ENCODE measurements at places on chromosomes 2 and 18.
A peak's percentile ranks its signal among the peaks of the same experiment; 100 is the strongest.

GRCh38 chr2:100984892-100985307, 17.2 kb upstream of the RPL31 start:
- peak; percentile 74 for DNase-seq

GRCh38 chr2:3126911-3127621, 250.6 kb downstream of the EIPR1 start:
- DNase-seq: no peak

DNA sequence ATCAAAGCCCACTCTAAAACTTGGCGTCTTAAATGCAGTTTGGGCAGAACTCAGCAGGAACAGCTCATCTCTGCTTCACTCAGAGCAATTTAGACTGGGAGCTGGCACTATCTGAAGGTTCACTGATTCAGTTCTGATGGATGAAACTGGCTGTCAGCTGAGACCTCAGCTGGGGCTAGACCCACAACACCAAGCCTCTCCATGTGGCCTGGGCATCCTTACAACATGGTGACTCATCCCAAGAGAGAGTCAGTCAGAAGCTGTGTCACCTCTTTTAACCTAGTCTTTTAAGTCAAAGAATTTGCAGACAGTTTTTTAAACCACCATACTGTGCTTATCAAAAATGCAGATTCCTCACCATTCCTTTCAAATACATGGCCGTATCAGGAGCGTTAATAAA, 62.6 kb upstream of the ZNF397 start:
- no peak for DNase-seq

DNA sequence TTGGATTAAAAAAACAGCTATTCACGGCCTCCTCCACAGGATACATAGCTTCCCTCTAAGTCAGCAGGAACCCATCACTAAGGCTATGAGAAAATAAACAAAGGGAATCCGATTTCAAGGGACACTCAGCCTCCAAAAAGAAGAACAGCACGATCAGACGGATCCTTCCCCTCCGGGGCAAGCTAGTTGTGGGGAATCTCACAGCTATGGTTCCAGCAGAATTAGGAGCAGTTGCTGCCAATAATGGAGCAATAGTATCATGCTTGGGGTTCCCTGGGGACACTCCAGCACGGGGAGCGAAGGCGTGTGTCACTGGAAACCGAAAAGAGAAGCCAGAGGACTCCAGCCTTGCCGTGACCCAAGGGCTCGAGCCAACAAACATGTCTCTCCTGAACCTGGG, 163.1 kb downstream of the TTC32 start:
- no peak for DNase-seq

DNA sequence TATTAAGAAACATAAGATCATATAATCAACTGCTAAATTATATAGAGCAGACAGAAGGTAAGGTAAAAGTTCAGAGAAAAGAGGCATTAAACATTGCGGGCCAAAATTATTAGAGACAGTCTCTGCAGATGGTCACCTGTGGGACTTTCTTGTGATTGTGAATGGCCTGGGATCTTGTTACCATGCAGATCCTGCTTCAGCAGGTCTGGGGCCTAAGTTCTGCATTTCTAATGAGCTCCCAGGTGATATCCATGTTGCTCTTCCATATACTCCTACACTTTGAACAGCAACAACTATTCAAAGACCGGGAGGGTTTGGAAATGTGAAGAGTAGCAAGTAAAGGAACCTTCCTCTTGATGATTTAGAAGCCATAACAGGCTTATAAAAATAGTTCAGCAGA, 8.5 kb upstream of the ETAA1 start:
- no peak for DNase-seq

- no peak for DNase-seq
Observed at GRCh38 chr2:217127744-217128143, 267.9 kb upstream of the TNP1 start.

- no peak for DNase-seq
Observed at GRCh38 chr18:9950289-9951016, 36.6 kb downstream of the VAPA start.

DNA sequence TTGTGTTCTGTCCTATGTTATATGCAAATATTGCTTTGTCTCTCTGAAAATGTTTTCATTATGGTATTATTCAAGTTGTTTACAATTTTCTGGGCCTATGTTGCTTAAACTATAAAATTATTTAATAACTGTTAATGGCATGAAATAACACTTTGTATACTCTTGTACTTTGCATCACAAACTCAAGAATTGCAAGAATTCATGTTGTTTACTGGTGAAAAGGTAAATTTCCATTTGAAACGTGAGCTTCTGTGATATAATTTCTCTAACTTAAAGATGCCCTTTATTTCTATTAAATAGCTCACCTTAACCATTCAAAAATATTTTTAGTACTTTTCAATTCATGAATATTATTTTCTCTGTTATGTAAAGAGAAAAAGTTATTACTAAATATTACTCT, 1504.2 kb downstream of the SUCLG1 start:
- no peak for DNase-seq

GRCh38 chr2:215684448-215685237, 248.8 kb upstream of the FN1 start:
- DNase-seq: no peak

DNA sequence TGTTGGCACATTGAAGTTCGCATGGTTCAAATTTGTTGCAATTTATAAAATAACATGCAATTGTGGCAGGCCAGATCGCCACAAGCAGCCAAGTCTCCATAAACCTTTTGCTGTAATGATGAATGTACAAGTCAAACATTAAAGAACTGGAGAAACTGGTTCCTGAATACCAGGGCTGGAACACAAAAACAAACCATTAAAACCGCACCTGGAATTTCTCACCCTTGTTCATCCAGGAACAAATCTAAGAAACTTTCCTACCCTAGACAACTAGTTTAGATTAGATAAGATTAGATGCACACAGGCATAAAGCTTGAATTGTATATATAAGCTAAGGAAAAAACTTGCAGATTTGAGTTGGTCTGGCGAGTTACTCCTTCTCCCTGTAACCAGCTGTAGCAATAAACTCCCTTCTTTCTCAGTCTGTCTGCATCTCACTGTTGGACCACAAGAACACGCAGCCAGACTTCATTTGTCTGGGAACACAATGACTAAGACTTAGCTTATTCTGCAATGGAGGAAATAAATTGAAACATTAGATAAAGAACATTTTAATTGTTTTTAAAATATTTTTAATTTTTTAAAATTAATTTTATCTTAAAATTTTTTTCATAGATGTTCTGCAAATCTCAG, 1835.5 kb upstream of the LRRTM1 start:
- no peak for DNase-seq

DNA sequence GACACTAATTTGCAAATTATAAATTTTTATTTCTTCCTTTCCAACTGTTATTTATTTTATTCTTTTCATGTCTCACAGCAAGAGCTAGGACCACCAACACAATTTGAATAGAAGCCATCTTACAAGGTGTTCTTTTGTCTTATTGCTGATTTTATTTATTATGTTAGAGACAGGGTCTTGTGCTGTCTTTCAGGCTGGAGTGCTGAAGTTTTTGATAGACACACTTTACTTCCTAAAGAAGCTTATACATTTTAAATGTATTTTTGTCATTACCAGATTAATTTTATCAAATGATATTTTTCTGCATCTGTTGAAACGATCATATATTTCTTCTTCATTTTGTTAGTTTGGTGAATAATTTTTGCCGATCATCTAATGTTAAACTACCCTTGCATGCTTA, 130.3 kb upstream of the BCL2L11 start:
- no peak for DNase-seq

DNA sequence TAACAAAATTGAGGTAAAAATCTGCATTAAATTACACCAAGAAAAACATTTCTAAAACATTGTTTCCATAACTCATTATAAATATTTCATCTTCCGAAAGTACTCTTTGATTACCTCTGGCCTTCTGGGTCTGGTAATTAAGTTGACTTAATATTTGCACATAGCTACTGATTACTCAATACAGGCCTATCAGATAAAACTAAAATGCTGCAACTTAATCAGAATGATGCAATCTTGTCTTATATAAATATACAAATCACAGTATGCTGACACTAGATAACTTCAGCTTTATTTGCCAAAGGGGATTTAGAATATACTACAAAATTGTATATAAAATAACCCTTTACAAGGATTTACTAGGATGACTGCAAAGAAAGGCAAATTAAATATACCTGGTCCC, 49.3 kb downstream of the SLC35F5 start:
- DNase-seq: no peak

DNA sequence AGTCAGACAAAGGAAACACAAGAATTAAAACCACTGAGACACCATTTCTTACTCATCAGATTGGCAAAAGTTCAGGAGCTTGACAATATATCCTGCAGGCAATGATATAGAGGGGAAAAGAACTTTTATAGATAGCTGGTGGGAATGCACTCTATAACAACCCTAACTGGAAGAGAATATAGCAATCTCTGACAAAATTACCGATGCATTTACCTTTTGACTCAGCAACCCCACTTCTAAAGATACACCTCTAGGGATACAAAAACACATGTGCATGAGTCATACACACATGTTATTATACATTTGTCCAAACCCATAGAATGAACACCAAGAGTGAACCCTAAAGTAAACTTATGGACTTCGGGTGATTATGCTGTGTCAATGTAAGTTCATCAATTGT, 79.4 kb upstream of the SRD5A2 start:
- DNase-seq: no peak

DNA sequence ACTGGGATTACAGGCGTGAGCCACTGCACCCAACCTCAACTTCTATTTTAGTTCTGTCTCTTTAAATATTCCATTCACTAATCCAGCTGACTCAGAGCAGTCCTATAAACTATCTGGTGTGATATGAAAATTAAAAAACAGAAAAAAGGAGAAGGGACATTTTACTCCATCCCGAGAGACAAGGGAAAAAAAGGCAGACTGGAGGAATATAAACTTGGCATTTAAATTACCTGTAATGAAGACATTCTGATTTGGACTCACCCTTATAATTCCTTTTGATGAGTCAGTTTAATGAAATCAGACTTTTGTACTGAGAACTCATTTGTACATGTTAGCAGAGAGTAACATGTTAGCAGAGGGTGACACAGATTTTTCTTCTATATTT, 74.8 kb upstream of the RIOK3 start:
- no peak for DNase-seq

GRCh38 chr2:29304399-29305060, 189.3 kb downstream of the CLIP4 start:
- no peak for DNase-seq

DNA sequence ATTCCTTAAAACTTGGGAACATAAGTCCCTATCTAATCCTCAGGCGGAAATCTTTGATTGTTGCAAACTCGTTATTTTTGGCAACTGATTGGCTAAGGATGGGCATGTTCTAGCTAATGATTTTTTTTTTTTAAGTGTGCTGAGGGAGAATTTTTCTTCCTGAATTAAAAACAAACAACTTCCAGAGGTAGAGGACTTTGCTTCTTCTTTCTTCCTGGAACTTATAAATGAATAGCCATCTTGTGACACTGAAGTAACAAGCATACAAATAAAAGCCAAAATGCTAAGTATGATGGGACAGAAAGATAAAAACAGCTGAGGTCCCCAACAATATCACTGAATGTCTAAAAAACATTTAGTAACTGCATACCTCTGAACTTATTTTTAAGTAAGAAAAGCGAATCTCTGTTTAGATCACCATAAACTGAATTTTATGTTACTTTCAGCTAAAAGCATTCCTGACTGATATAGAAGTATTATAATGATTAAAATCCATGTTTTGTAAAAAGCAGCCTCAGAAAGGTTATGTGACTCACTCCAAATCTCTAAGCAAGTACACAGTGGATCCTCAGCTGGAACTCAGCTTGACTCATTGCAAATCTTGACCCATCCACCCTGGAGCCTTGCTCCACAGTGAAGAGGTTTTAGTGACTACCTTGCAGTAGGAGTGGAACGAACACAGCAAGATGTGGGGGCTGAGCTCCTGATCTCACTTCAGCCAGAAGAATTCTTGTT, 344.4 kb downstream of the CLIP4 start:
- DNase-seq: no peak

DNA sequence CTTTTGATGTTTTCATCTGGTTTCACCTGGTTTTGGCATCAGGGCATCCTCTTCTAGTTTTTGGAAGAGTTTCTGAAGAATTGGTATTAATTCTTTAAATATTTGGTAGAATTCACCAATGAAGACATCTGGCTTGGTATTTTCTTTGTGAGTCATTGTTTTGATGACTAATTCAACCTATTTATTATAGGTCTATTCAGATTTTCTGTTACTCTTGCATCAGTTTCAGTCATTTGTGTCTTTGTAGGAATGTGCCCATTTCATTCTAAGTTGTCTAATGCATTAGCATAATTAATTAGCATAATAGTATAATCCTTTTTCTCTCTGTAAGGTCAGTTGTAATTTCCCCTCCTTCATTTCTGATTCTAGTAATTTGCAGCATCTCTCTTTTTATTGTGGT, 8.0 kb downstream of the GNLY start:
- no peak for DNase-seq

DNA sequence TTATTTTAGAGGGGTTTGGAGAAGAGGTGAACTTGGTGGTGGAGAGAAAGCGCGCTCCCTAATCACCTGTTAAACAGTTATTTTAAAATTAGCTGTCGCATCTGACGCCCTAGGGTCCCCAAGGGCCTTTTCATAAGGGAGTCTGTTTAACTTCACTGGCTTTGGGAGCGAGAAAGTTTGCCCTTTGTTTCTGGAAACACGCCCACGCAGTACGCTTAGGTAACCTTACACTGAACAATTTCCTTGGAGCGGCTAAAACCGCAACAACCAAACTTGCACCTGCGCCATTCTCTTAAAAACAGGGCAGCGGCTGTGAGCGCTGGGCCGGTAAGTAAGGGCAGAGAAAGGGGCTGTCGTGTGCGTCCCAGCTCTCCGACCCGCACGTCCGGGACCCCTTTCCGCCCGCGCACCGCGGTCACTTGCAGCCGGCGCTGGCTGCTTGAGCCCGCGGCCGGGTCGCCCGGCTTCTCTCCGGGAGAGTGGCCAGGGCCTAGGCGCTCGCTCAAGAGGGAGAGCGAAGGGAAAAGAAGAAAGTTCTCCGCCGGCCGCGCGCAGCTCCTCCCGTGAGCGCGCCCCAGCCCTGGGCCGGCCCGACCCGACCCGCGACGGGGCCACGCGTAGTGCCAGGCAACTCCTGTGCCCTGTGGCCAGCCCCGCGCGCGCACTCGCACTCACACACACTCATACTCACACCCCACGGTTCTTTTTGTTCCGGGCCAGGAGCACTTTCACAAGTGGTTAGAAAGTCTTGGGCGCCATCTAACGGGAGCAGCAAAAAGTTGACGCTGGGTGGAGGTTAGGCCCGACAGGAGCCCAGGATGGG, 19.2 kb downstream of the POU3F3 start:
- peak; percentile 29 for DNase-seq

- DNase-seq: no peak
Observed at GRCh38 chr2:39532933-39533332, 95.8 kb upstream of the MAP4K3 start.

- DNase-seq: no peak
Observed at GRCh38 chr2:60629305-60629662, 75.8 kb upstream of the BCL11A start.

DNA sequence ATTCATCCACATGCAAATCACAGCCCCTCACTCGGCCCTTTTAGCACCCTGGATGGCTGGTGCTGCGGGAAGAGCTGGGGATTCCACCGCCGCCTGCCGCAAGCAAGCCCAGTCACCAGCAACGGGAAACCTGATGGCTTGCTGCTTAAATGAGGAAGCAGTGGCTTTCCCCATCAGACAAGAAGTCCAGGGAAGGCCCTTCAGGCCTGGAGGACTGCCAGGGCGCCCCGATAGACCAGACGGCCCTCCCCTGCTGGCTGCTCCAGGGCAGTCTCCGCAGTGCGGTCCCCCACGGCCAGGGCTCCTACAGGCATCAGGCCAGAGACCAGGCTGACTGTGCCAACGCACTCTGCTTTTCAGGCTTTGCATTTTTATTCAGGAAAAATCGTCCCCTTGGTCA, 439.1 kb downstream of the EIPR1 start:
- DNase-seq: no peak

- no peak for DNase-seq
Observed at GRCh38 chr2:241491549-241492173, 16.7 kb downstream of the STK25 start.
